NCI-H187 (cell line): ENCODE measurements at places on chromosomes 4 and X.

DNA sequence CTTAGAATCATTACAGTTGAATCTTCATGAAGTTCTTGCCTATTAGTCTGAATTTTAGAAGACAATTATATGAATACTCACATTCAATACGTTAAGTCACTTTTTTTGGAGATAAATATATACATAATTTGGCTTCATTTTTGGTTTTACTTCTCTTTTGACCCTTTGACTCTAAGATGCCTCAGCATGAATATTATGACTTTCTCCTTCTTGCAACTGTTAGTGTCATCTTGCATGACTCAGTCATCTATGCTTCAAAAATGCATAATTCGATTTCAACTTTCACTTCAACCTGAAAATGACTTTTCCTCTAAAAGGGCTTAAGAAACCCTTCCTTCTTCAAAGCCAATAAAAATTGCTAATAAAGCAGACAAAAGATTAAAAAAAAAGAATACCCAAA lies 1427.5 kb downstream of the ADGRL3 start:
- no peak for DNase-seq

DNA sequence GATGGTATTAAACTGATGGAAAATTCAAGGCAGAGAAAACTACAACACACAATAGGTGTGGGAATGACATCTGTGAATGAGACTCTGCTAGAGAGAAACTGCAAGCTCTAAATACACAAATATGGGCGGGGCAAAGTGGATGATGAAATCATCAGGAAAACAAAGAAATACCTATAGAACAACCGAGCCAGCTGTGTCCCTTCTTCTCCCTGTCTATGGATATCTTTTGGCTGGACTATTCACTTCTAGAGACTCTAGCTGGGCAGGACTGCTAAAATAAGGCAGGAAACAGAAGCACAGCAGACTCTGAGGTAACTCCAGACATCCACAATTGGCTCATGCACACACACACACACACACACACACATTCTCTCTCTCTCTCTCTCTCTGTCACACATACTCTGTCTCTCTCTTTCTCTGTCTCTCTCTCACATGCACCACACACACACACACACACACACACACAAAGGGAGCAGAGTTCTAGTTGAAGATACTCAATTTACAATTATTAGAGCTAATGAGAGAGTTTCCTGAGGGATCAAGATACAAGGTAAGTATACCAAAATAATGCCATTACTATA lies 27.2 kb upstream of the EDNRA start:
- no peak for DNase-seq

GRCh38 chrX:112849016-112849415 lies 8.4 kb upstream of the AMOT start:
- DNase-seq: no peak

- no peak for DNase-seq
Measured at GRCh38 chr4:104752337-104752736, 257.6 kb upstream of the CXXC4 start.

- no peak for DNase-seq
Measured at GRCh38 chrX:68898598-68898997, 69.8 kb downstream of the EFNB1 start.

GRCh38 chr4:16864199-16864598 lies 34.2 kb downstream of the LDB2 start:
- no peak for DNase-seq
